ENCODE measurements at places on chromosomes 1 and 21.

DNA sequence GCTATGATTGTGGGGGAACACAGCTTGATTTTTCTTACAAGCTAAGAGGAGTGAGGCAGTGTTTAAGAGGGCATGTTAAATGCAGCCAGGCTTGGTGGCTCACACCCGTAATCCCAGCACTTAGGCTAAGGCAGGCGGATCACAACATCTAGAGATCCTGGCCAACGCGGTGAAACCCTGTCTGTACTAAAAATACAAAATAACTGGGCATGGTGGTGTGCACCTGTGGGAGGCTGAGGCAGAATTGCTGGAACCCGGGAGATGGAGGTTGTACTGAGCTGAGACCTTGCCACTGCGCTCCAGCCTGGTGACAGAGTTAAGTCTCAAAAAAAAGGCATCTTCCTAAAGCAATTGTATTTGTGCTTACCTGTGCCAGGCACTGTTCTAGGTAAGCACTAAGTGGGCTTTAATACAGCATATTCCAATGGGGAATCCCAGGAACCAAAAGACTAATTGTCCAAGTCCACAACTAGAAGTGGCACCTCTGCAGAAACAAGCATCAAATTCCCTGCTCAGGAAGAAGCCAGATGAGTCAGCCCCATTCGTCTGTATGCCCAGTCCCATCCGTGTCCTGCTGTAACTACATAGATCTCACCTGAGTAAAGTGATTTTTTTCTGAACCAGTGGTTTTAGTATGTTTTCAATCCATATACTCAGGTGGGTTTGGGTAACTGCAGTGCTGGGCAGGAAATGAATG lies 4.6 kb downstream of the RCC1 start:
- no peak for DNase-seq

DNA sequence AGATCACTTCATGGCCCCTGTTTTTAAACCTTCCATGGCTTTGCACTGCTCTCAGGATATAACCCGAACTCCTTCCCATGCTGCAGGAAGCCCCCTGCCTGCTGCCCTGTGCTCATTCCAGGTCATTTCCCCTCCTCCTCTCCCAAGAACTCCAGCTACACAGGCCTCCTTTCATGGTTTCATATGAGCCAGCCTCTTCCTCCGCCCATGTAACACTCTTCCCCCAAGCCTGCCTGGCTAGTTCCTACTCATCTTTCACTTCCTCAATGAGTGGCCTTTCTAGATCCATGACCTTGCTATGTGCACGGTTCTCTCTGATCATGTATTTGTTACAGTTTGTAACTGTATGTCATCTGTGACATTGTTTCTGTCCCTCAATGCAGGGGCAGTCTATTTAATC lies 3.1 kb upstream of the NCF2 start:
- no peak for DNase-seq

DNA sequence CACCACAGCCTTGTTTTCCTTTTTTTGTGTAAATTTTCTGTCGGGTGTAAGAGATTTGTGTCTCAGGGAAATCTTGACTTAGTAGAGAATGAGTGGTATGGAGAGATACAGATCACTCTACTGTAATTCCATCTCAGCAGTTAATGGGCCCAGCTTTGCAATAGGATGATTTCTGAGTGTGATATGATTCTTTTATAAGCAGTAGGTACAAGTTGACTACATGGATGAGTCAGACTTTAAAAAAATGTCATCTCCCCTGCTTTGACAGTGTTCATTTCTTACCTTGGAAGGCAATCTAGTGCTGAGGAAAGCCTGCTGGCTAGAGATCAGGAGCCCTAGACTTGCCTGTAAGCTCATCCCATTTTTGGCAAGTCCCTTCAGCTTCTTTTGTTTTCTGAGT lies 261.9 kb downstream of the RYR2 start:
- no peak for DNase-seq

GRCh38 chr21:33355996-33356395 lies 31.2 kb downstream of the IFNAR1 start:
- DNase-seq: no peak

Measured in activated T-helper 1 cell treated with Interleukin-2 at 50 U/mL for 16 hours (primary cell).